IPS-NIHi11 (cell line): ENCODE measurements at places on chromosomes 13 and 19.

GRCh38 chr13:51697855-51698254, 106.1 kb downstream of the DHRS12 start:
- no peak for DNase-seq

- no peak for DNase-seq
These were observed 741.1 kb downstream of the DIAPH3 start for GRCh38 chr13:59422646-59423045.

DNA sequence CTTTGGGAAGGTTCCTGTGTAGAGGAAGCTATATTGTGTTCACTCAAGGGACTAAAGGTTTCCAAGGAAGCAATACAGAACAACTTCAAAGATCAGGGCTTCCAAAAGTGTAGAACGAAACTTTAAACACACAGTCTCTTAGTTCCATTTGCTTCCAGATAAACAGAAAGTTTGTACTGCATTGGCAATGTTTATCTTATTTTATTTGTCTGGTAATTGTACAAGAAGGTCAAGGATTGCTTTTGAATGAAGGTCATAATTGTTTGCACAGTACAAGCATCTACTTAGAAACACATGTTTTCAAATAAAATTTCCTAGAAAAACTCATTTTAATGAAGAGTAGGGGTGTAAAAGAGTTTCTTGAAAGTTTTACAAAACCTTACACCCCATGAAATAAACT, 712.7 kb upstream of the SGCG start:
- no peak for DNase-seq

DNA sequence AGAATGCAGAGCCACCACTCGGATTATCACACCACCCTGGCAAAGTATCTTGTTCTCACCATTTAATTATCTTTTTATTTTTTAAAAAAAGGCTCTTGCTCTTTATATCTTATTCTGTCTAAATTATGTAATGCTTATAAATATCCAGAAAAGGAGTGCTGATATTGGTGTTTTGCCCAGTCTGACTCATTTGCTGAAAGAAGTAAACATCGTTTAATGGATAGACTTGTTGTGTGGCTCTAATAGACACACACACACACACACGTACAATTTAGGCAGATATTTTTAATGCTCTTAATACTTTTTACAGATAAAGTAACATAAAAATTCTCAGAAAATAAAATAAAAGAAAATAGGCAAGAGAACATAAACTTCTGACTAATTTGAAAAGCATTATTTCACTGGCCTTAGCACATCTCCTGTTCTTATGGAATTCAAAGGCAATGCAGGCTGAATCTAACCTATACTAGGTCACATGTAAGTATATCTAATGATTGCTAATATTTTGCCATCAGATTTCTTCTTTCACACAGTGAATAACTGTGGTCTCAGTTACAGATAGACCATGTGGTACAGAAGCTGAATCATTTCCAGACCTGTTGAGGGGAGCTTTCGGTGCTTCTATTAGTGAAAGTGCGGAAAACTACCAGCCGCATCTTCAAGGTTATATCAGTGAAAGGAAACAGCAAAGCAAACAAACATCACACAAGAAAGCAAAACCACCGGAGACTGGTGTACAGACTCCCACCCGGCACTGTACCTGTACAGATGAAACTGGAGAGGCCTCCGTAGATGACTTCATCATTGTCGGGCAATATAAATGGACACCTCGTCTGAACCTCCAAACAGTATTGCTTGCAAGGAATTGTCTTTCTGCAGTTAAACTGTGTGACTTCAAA, 642.1 kb upstream of the ARGLU1 start:
- DNase-seq = no peak

DNA sequence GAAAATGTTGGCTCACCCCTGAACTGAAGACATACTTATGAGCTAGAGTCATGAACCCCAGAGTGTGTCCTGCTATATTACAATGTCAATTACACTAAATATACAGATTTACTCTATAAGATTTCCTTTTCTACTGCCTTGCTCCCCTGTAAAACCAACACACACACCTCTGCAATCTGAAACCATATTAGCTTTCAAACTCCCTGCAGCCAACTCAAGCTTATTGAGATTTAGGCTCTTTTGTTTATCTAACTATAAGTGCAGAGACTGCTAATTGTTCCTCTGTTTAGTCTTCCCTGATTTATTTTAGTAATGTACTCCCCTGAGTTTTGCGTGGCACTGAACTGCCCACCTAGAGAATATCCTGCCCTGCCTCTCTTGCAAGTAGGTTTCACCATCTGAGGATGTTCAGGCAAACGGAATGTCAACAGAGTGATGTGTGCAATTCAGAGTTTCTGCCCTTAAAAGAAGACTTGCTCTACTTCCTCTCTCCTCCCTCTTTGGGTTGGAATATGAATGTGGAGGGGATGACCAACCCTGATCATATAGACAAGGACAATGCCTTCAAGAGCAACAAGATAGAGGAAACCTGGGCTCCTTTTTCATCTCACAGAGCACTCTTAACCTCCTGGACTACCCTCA, 22.3 kb downstream of the FAM216B start:
- no peak for DNase-seq
